ENCODE measurements at places on chromosomes 7 and 10.

DNA sequence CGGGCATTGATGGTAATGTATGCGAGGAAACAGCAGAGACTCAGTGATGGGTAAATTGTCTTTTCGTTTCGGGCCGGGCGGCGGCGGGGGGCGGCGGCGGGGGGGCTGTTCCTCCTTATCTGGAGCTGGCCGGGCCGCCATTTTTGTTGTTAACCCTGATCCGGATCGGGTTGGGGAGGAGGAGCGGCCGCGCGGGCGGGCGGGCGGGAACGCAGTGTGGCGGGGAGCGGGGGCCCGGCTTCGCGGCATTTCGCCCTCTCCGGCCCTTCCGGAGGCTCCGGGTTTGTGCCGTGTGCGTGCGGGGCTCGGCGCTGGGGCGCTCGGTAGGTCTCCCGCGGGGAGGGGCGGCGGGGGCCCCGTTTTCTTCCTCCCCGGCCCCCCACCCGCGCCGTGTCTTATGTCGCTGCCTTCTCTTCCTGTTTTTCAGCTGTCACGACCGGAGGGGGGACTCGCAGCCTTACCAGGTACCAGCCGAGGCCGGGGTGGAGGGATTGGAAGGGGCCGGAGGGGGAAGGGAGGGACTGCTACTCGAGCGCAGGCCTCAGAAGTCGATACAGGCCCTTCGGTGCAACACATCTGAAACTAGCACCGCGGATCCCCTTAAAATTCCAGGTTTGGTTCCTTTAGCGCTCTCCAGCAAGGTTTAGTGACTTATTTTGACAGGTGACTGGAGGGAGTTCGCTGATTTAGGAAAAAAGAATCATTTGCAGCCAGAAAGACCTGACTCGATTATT is 820 bp downstream of the WAC start:
- DNase-seq = peak; percentile 74

DNA sequence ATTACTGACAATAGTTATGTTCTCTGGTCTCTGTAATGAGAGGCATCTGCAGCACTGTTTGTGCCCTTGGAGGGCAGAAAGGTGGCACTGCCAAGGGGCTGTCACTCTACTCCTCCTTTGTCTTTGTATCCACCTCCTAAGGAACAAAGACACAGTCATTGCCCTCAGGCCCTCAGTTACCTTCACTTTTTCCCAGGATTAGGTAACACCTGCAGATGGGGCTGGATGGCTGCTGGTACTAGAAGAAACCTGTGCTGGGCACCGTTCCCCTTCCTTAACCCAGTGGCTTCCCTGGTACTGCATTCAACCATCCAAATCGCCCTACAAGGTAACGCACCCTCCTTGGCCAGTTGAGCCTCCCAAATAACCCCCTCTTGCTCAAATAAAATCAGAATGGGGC is 246.9 kb upstream of the NEBL start:
- no peak for DNase-seq

- DNase-seq = no peak
Measured at GRCh38 chr7:13036256-13036780, 348.9 kb downstream of the ARL4A start.

DNA sequence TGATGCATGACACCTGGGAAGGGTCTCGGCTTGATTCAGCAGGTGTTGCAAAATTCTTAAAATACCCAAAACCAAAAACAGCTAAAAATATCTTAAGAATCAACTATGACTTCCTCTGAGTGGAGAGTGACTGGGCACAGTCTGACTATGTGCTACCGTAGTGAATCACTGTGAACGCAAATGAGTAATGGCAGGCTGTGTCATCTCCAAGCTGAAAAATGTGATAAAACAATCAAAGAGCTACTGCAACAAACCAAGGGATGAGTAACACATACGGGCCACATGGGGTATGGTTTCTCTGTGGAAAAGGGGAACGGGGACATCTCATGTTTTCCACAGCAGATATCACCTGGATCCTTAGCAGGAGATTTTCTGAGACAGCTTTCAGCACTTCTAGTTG is 127.5 kb downstream of the ABCA13 start:
- no peak for DNase-seq

DNA sequence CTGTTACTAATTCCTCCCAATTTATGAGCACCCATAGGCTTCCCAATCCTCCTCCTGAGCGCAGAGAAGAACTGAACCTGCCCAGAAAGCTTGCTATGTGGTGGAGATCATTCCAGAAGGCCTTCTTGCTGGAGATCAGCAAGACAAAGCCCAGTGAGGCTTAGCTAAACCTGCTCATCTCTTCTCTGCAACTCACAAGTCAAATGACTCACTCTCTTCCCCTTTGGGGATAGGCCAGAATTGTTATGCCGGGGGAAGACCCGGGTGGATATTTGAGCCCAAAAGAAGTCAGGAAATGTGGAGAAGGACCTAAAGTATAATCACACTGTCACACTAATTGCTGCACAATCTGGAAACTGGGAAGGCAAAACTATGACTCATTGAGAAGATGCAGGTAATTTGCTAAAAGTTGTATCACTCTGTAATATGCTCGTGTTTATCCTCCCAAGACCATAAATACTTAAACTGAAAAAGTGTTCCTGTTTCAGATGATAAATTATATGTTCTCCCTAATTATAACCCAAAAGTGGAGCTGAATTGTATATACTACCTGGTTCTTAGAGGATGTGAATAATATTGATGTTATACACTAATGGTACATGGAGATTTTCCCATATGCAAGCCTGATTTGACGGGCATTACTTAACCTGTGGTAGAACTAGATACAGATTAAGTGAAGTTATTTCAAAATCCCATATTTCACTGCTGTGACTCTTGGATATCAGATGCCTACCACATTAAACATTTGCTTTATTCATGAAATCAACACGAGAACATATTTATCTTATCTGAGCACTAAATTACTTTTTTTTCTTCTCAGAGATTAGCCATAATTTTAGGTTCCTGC is 6.4 kb downstream of the NEBL start:
- DNase-seq = no peak

DNA sequence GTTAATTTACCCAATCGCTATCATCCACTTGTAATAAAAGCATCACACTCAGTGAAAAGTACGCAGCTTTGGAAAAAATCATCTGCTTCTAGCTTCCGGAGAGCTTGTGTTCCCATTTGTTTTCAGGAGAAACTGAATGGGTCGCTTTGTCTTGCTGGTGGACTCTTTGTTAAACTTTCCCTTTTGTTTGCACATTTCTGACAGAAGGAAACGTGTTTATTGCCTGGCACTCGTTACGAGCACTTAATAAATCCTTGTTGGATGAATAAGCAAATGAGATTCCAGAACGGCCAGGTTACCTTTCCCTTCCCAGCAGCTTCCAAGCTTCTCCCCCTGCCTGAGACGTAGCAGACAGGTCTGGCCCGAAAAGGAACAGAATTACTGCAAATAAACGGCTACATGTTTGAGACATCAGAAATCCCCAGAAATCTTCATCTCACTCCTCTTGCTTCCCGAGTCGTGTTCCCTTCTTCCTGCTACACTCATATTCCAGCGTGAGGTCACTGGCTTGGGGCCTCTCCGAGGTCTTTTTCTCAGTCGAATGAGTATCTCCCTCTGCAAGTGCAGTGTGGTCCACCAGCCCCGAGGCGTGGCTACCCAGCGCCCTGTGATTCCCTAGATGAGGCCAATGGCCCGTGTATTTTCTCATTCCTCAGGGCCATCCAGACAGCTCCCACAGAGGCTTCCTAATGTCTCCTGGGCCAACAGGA is 167.2 kb downstream of the FRMD4A start:
- DNase-seq = no peak

DNA sequence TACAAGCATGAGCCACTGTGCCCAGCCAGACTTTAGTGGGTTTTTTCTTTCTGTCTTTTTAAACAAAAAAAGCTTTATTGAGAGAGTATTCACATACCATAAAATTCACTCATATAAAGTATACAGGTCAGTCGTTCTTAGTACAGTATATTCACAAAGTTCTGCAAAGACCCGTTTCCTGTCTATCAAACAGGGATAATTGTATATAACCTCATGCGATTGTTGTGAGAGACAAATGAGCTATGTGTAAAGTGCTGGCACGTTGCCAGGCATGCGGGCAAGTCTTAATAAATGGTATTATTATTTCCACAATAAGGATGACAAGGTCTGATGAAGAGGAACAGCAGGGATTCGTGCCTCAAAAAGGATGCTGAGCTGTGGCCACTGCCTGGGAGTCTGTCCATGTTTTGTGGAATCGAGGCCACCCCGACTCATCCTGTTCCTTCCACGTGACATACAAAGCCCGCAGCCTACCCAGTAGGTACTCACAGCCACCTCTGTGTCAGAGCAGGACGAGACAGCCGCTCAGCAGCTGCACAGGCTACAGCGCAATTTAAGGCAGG is 51.6 kb downstream of the SMKR1 start:
- DNase-seq = peak; percentile 87

DNA sequence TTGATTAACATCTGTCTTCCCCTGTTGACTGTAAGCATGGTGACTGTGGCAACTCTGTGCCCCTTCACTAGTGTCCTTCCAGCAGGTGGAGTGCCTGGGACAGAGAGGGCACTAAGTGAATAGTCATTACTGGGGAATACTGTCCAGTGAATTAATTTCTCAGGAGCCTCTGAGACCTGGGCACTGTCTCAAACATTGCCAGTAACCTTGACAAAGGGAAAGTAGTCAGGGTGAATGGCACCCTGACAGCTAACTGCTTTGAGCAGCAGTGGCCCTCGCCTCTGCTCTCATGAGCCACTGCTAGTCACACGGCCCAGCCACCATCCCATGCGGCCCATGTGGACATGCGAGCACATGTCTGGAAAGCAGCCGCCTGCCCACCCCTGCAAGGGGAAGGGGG is 13.1 kb upstream of the GRB10 start:
- no peak for DNase-seq

DNA sequence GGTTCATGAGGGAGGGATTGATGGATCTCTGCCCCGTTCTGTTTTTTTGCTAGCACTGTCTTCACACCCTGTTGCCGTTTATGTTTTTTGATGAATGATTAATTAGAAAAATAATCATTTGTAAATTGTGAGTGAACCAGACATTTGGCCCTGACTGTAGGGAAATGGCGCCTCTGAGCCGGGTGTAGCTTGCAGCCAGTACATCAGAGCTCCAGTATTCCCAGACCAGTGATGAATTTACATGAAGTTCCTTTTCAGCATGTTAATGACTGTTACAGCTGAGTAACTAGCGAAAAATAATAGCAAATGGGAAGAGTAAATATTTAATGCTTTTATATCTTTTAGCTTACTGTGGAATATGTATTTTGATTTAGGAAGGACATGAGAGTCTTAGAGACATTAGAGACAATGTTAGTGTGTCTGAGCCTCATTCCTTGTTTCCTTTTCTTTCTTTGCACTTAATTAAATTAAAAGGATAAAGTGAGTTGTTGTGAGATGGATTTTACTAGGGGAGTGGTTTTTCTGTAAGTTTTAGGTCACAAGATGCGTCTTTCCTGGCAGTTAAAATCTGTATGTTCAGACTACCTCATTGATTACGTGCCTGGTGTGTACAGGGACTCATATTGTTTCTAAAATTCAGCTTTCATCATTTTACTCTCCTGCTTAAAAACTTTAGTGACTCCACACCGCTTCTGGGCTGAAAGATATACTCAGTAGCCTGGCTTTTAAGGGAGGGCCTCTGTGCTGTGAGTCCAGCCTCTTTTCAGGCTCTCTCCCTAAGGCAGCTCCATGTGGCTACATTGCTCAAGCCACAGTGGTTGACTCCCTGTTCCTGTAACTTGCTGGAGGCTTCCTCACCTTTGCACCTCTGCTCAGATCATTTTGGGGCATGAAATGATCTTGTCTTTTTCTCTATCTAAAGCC is 86.4 kb downstream of the AUTS2 start:
- DNase-seq = no peak

DNA sequence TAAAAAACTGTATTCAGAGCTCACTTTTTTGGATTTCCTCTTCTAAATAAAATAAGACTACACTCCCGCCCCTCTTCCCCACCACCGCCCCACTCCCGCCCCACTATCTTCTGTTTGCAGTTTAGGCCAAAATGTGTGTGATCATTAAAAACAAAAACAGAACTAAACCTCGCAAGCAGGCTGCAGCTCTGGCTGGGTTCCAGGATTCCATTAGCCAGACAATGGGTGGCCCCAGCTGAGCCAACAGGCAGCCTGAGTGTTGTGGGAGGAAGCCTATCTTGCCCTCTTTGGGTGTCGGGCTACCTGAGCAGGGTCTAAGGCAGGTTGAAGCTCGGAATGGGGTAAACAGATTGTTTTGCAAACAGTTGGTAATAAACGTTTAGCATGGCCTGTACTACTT is 41.7 kb downstream of the ARL4A start:
- no peak for DNase-seq

GRCh38 chr10:15331461-15331860 is 39.6 kb downstream of the FAM171A1 start:
- DNase-seq = no peak

- no peak for DNase-seq
Measured at GRCh38 chr10:119358152-119358512, 150.8 kb downstream of the GRK5 start.

- DNase-seq = no peak
Measured at GRCh38 chr10:119896061-119896655, 3.6 kb downstream of the SEC23IP start.

DNA sequence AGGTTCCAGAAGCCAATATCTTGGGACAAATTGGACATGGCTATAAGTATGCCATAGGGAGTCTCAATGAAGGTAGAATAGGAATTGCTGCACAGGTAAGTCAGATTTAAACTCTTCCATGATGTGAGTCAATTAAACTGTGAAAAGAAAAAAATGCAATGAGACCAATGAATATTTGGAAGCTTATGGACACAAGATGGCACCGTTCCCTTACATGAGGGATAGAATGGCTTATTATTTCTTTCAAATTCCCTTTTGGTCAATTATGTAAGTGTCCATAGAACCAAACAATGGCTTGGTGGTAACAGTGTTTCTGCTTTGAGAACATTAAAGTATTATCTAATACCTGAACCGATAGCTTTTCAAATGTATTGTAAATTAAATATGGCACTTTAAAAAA is 35.6 kb downstream of the ACADSB start:
- no peak for DNase-seq
